ENCODE measurements at places on chromosomes 7 and 10.

DNA sequence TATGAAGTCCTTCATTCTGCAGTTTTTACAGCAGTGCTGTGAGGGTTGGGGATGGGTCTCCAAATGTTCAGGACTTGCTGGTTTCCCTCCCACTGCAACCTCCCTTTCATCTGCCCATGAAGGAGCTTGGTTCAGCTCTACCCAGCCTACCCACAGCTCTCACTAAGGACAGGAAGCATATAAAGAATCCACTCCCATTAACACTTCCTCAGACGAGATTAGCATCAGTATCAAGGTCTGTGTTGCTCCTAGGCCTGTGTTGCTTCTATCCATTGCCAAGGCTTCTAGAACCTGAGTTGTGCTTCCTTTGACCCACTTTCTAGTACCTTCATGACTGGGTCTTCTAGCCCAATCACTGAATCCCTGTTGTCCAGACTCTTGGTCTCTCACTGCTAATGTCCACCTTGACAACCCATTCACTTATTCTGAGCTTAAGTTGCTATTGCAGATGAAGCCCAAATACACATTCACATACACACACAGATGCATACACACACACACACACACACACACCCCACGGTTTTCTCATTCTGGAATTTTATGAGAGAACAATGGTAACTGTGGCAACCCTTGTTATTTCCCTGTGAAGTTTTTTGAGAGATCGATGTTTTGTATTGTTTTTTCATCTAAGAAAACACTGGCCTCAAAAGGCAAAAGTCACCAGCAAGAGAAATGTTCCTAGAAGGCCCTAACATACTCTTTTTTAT is 248.1 kb downstream of the MTERF1 start:
- no peak overlapping the region for H3K4me3 ChIP-seq
- no peak overlapping the region for H3K27ac ChIP-seq
- H3K4me1 ChIP-seq = 0 out of 2 replicates have a peak, but pooled peaks cover 2% of the 10 kb centered on the region
- no peaks in the 10 kb centered on the region for H3K27me3 ChIP-seq

- 0 out of 2 replicates have a peak overlapping the region, but pooled peaks have one; percentile 16 for H3K4me3 ChIP-seq
- peaks cover 18% of the 10 kb centered on the region for H3K4me1 ChIP-seq
- H3K27ac ChIP-seq = no peak overlapping the region
- peak; percentile 71 for DNase-seq
- H3K36me3 ChIP-seq = no peaks in the 10 kb centered on the region
- no peaks in the 10 kb centered on the region for H3K27me3 ChIP-seq
These were observed 3.9 kb upstream of the SAR1A start for GRCh38 chr10:70174058-70174741.

DNA sequence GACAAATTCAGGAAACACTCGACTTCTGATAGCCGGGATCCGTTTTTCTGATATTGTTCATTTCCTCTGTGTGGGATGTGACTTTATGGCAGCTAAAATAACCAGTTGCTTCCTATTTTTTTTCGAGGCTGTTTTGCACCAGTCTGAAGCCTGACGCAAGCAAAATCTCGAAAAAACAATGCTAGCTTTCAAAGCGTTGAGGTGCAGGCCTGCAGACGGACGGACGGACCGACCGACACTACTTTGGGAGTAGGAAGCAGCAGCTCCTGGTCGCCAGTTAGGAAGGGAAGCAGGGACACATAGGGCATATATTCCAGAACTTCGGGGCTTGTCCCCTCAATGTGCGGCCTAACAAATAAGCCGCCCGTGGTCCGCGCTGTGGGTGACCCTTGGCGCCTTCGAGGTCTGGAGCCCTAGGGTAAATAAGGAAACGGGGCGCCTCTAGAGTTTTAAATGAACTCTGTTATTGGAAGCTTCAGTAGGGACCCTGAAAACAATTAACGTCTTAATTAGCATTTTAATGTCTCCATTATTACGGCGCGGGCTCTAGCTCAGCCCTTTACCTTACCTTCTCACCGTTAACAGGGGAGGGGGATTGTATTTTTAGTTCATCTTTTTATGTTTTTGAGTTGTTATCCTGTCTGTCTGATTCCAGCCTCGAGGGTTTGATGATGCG is 1.3 kb downstream of the HHEX start:
- peak overlapping the region; percentile 76 for H3K4me3 ChIP-seq
- H3K36me3 ChIP-seq = peaks cover 7% of the 10 kb centered on the region
- peak; percentile 42 for DNase-seq
- H3K4me1 ChIP-seq = peaks cover 36% of the 10 kb centered on the region
- H3K27ac ChIP-seq = peak overlapping the region; percentile 76

DNA sequence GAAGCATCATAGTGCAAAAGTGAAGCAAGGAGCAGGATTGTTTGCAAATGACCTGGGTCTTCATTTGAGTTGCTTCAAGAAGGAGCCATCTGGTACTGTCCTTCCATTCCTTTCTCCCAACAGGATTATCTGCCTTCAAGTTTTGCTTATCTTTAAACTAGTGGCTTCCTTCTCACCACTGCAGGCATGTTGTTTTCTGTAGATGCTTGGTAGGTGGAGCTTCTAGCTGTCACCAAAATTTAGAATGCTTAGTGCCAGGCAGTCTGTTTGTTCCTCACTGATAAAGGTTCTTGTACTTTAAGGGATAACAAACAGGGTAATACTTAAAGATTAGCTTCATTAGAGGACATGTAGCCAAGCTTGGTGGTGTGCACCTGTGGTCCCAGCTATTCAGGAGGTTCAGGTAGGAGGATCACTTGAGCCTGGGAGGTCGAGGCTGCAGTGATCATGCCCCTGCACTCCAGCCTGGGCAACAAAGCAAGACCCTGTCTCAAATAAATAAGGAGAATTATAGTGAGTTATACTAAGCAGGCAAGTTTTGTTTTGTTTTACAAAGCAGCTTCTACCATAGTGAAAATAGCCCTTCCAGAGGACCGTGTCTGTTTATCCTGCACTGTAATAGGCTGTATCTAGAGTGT is 5.7 kb downstream of the ARL5B start:
- no peak overlapping the region for H3K4me3 ChIP-seq
- no peak overlapping the region for H3K27ac ChIP-seq
- peaks cover 23% of the 10 kb centered on the region for H3K4me1 ChIP-seq
- no peaks in the 10 kb centered on the region for H3K27me3 ChIP-seq

DNA sequence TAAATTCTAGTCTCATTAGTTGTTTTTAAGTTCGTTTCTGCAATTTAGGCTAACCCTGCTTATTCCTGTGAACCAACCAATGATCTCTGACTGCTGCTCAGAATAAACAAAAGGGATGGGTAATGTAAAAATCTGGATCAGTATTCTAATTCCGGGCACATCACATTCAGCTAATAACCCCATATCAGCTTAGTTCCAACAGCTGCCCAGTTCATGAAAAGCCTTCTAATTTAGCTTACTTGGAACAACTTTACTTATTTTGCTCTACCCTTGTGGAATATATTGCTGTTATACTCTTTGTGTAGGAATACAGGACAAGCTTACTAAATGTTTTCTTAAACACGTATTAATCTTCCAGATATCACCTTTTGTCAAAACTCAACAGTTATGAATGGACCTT is 3.6 kb upstream of the CFAP43 start:
- no peaks in the 10 kb centered on the region for H3K36me3 ChIP-seq
- no peak overlapping the region for H3K27ac ChIP-seq
- no peak overlapping the region for H3K4me3 ChIP-seq
- H3K4me1 ChIP-seq = no peaks in the 10 kb centered on the region

DNA sequence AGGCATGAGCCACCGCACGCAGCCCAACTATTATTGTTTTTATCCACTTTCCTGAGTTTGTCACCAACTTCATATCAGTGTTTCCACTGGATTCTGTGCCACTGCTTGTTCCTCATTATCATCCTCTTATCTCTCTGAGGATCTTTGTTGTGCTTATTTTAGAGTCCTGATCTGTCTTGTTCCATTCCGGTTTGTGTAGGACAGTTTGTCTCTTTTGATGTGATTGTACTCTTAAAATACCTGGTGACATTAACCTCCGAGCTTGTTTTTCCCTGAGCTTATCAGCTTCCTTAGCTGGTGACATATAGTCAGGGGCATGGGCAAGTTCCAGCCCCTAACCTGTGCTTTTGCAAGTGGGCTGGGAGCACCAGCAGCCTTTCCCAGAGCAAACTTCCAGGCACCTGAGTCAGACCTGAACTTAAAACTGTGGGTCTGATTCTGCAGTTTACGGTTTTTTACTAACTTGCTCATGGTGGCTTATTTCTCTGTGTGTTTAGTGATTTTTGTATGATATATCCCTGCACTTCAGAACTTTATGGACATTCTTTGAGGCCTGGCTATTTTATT is 23.1 kb upstream of the FMC1 start:
- no peaks in the 10 kb centered on the region for H3K27me3 ChIP-seq
- no peaks in the 10 kb centered on the region for H3K36me3 ChIP-seq
- no peaks in the 10 kb centered on the region for H3K4me1 ChIP-seq
- no peak overlapping the region for H3K4me3 ChIP-seq
- DNase-seq = no peak
- no peak overlapping the region for H3K27ac ChIP-seq

DNA sequence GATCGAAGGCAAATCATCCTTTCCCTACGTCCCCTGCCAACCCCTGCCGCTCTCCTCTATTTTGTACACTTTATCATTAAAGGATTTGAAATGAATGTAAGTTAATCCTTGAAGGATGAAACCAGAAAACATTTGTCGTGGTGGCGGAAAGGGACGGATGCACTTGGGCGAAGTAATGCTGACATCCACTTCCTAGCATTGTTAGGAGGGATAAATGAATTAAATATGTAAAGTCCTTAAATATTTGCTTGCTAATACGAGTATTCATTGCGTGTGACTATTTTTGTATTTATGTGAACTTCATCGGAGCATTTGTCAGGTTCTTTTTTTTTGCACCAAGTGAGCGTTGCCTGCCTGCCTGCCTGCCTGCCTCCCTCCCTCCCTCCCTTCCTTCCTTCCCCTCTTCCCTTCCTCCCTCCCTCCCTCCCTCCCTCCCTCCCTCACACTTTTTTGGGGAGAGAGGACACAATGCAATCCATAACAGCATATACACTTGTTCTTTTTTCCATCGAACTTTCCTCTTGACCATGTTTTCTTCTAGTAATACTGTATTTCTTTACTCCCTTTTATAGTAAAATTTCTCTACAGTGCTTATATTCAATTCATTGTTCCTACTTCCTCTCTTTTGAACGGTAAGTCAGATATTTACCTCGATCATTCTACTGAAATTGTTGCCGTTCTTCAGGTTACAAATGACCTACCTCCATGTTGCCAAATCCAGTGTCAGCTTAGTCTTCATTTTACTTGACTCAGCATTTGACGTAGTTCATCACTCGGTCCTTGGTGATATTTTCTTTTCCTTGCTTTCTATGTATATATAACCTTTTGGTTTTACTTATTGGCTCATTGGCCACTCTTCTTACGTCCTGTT is 831 bp downstream of the CCDC7 start:
- peak; percentile 72 for DNase-seq
- peak overlapping the region; percentile 100 for H3K4me3 ChIP-seq

- no peak overlapping the region for H3K27ac ChIP-seq
- no peak overlapping the region for H3K4me3 ChIP-seq
- H3K4me1 ChIP-seq = no peaks in the 10 kb centered on the region
- no peaks in the 10 kb centered on the region for H3K27me3 ChIP-seq
These were observed 11.5 kb downstream of the COX15 start for GRCh38 chr10:99720387-99720786.

- H3K27me3 ChIP-seq = no peaks in the 10 kb centered on the region
- no peak overlapping the region for H3K4me3 ChIP-seq
- H3K27ac ChIP-seq = no peak overlapping the region
- no peaks in the 10 kb centered on the region for H3K4me1 ChIP-seq
- DNase-seq = no peak
These were observed 151.3 kb downstream of the CAMK1D start for GRCh38 chr10:12500381-12501303.

- no peaks in the 10 kb centered on the region for H3K36me3 ChIP-seq
- no peaks in the 10 kb centered on the region for H3K27me3 ChIP-seq
- DNase-seq = no peak
- H3K27ac ChIP-seq = no peak overlapping the region
- H3K4me3 ChIP-seq = no peak overlapping the region
These were observed 201.4 kb downstream of the PCLO start for GRCh38 chr7:82961240-82961639.

DNA sequence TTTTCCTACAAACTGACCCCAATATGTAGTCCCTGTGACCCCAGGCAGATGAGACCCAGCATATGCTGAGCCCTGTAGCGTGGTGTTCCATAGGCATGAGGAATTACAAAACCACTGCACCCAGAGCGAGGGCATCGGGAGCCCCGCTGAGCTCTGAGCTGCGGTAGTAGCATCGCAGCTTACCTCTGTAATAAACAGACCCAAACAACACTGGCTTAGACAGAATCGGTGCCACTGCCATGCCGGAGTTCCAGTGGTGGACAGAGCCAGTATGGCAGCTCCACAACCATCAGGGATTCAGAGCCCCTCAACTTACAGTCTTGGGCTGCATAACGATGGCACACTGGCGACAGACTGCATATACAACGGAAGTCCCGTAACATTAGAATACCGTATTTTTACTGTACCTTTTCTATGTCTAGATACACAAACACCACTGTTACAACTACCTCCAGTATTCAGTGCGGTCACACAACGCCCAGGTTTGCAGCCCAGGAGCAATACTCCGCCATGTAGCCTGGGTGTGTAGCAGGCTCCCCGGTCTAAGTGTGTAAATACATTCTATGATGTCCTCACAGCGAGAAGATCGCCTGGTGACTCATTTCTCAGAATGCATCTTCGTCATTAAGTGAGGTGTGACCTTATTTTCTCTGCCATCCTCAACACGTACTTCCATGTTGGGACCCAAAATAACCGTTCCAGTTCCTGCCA is 68.8 kb downstream of the PROSER2 start:
- H3K27me3 ChIP-seq = no peaks in the 10 kb centered on the region
- no peak overlapping the region for H3K27ac ChIP-seq
- no peaks in the 10 kb centered on the region for H3K36me3 ChIP-seq
- DNase-seq = no peak
- no peak overlapping the region for H3K4me3 ChIP-seq

DNA sequence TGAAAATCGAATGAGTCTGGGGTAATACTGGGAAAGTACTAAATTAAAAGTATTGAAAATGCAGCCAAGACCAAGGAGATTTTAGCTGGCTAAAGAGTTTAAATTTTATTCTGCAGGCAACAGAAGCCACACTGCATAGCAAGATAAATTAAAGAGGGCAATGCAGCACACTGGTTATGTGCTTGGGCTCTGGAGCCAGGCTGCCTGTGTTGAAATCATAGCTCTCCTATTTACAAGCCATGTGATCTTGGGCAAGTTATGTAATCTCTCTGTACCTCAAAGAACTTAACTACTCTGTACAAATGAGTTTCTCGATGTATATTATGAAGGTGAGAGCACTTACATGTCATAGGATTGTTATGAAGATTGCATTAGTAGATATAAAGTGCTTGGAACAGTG is 9.9 kb downstream of the SLC25A13 start:
- H3K27ac ChIP-seq = no peak overlapping the region
- peak; percentile 37 for DNase-seq
- peaks cover 15% of the 10 kb centered on the region for H3K36me3 ChIP-seq

DNA sequence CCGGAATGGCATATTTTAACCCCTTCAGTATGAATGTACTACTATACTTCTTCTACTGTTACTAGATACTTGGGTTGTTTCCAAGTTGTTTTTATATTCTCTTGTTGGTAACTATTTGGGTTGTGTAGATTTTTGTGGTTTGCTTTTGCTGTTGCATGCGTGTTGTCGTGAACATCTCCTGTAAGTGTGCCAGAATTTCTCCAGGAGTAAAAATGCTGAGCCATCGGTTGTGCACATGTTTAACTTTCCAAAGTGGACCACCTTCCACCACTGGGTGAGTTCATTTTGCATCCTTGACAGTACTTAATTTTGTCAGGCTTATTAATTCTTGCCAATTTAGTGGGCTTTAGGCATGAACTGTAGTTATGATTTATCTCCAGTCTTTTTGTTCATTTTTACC is 47.9 kb downstream of the CSGALNACT2 start:
- no peaks in the 10 kb centered on the region for H3K4me1 ChIP-seq
- H3K27ac ChIP-seq = no peak overlapping the region
- no peaks in the 10 kb centered on the region for H3K36me3 ChIP-seq
